ENCODE measurements at places on chromosomes 5 and 9.

DNA sequence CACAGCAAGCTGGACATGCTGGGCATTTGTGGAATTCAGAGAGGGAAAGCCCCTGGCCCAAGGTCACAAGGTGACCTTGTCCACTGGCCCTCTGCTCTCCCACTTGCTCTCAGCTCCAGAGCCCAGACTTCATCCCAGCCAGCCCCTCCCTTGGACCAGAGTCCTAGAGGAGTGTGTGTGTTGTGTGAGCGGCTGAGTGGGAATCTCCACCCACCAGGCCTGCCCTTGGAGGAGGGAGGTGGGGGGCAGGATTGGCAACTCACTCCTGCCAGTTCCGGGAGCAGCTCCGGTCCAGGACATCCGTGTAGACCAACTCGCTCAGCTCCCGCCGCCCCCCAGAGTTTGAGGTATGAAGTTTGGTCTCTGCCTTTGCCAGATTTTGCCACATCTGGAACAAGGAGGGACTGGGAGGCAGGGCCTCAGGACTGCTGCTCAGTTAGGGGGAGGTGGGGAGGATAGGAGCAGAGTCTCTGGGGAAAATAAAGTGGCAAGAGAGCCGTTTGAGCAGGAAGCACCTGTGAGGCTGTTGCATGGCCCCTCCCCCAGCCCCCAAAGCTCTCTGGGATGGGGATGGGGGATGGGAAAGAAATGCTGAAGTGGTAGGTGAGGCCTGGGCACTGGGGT lies 1.4 kb downstream of the MZB1 start:
- DNase-seq, result no peak

GRCh38 chr5:137372773-137373160 lies 126.4 kb downstream of the SPOCK1 start:
- no peak for DNase-seq

DNA sequence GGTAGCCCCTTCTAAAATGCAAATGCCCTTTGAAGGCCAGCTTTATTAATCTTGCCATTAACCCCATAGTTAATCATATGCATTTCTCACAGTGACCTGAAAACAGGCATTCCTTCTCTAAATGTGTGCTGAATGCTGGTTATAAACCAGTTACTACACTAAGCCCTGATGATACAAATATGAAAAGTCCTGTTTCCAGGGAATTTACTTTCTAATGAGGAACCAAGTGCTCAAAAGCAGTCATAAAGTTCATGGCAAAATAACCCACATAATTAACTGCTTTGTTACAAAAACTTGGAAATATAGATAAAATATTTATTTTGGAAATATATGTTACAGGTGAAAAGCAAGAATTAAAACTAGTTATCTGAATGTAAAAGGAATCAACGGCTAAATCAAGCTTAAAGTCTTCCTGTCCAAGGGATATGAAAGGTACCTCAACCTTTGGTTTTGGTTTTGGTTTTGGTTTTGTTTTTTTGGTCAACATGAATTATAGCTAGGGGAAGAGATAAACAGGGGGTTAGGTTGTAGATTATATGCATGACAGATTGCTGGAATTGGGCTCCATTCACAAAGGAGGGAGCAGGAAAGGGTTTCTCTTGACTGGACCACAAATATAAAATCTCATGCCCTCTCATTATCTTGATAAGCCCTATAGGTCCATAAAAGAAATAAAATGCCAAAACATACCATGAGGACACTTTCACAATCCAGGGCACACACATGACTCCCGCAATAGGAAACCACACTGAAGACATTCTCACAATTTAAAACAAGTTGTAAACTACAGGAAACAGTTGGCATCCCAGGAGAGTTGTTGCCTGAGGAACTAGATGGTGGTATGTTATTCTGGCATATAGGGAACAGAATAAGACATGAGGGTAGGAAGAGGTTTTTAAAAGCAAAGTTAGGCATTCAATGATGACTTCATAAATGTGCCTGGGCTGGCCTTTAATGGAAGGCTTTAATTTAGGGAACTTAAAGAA lies 46.7 kb upstream of the MACIR start:
- DNase-seq, result no peak

- DNase-seq, result no peak
Measured at GRCh38 chr5:93246090-93246855, 334.7 kb downstream of the NR2F1-AS1 start.

GRCh38 chr5:73564018-73564417 lies 1.4 kb downstream of the ANKRA2 start:
- no peak for DNase-seq

DNA sequence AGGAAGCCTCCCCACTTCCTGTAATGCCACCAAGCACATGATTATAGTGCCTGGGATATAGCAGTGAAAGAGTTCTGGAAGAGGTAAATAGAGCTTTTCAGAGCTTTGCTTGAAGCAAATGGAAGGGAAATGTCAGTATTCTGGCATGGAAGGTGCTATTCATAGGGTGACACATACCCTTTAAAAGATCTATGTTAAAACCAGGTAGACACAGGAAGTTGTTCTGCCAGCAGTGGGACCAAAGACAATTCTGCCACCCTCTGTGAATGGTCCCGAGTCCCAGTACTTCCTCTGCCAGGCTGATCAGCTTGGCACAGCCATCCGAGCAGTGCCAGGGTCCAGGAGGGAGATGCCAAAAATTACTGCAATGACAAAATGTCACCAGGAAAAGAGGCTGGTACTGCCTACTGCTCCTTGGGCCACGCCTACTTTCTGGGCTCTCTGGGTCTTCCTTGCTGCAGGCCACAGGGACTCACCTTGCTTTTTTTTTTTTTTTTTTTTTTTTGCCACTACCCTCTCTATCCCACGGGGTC lies 26.7 kb downstream of the GARNL3 start:
- no peak for DNase-seq

DNA sequence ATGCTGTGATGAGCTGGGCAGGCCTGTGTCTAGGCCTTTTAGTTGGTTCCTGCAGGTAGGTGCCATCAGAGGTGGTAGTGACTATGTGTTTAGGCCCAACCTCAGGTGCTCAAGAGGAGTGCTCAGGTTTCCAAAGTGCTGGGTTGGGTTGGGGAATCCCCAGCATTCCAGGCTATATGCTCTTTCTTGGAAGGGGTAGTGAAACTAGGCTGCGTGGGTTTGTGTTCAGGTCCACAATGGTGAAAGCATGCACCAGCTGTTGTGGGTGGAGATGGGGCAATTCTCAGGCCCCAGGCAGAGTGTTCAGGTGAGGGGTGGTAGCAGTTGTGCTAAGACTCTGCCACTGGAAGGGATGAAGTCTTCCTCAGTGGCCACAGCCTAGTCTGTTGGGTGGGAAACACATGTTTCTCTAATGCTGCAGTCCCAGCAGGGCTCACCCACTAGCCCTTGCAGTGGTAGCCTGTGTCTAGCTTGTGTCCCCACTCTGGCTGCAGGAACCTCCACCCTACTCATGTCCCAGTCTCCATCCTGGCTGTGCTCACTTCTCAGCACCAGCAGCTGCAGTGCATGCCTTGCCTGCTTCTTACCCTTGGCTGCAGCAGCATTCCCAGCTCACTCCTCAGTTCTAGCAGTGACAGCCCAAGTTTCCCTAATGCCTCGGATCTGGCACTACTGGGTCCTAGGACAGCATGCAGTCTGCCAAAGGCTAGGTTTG lies 78.9 kb downstream of the FAM170A start:
- no peak for DNase-seq

DNA sequence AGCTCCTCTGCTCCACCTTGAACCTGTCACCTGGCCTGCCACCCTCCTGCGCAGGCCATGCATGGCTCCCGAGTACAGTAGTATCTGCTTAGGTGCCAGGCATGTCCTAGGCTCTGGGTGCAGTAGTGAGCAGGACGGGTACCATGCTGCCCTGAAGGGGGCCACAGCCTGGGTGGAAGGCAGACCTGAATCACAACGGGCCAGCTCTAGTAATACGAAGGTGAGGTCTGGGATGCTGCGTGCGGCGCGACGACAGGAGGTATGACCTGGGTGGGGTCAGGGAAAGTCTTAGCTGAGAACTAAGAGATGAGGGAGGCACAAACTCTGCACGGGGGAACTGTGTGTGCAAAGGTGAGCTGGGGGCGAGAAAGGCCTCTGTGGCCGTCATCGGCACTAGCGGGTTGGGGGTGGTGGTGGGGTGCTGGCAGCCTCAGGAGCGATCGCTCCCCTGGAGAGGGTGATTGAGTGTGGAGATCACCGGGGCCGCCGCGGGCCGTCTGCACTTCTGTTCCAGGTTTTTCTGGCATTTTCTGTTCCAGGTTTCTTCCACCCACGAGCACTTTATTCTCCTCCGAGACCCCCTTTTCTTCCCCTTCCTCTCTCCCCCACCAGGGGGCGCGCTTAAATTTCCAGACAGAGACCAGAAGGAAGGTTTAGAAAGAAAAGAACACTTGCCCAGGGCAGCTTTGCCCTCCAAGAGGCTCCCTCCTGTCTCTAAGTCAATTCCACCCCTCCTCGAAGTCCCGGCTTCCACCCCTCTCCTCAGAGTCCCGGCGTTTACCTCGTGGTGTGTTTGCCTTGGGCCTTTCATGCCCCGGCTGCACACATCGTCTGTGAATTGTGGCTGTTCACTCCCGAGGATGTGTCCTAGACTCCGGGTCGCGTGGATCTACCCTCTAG lies 15.1 kb downstream of the PDLIM4 start:
- no peak for DNase-seq

DNA sequence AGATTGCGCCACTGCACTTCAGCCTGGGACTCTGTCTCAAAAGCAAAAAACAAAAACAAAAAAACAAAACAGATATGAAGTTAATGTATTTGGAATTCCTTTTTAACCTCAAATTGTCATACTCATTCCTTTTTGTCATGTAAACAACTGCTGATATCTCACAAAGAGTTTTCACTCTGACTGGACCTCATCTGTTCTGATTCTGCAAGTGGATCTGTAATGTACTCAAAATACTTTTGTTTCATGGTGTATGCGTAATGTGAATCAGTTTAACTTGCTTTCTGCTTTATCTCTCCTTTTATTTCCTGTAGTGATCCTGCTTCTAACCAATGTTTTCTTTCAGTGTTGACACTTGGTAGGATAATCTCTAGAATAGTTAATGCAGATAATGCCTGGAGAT lies 106.7 kb downstream of the FOCAD start:
- no peak for DNase-seq

DNA sequence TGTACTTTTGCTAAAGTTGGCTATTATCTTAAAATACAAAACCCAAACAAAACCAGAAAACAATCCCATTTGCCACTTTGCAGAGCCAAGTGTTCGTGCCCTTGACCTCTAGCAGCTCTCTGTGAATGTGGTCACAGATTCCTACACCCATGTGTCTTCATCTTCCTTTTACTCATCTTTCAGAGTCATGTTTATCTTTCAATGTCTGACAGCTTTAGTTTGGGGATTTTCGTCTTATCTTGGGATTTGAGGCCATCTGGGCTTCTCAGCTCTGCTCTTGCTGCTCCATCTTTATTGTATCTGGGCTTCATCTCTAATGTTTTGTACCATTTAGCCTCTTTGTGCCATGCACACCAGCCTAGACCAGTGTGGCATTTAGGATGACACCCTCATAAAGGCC lies 81.0 kb downstream of the DAPK1 start:
- DNase-seq, result no peak

DNA sequence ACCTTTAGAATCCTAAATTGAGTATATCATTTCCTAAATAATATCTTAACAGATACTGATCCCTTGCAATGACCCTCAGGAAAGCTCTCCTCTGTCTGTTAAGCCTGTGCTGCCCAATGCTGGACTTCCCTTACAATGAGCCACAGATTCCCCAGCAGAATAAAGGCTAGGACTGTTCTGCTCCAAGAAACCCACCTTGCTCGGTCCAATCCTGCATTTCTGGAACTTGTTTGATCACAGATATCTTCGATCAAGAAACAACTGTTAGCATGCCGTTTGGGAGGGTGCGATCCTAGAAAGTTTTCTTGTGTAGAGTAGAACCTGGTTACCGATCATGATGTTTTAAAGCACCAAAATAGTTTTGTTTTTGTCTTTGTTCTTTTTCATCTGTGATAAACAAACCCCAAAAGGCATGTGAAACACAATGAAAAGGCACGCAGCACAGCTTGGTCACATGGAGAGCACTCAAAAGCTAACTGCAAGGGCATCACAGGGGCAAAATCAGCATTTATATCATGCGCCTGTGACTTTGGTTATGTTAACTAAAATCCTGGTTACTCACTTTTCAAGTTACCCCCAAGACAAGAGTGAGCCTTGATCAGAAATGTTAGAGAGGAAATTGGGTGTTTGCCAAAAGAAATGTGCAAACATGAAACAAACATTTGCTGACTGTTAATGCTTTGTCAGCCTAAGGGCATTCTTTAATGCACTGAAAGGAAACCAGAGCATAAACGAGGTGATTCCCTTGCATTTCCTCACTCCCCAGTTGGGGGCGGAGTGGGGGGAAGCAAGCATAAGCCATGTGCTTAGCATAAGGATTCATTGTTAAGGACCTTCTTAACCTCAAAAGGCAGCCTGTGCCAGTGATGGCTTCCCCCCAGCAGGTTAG lies 61.9 kb upstream of the ADAMTS16 start:
- DNase-seq, result no peak

GRCh38 chr5:62093976-62094375 lies 212.0 kb upstream of the KIF2A start:
- no peak for DNase-seq

GRCh38 chr5:177325868-177326381 lies 14.2 kb upstream of the MXD3 start:
- no peak for DNase-seq

DNA sequence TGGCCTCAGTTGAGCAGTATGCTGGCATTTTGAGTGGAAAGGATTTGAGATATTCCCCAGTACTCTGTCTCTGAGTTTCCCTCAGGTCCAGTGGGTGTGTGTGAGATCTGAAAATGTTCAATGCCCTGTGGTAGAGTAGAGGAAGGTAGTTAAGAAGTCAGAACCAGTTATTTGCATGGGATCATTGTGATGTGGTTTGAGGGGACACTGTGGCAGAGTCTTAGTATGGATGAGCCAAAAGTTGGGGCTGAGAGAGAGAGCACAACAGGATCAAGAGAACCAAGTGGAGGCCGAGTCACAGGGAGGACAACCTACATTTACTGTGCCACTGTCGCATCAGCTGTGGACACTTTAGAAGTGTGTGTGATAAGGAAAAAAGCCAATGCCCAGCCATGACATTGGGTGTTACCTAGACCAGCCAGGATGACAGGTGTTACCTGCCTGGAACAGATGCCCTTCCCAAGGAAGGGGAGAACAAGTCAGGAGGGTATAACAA lies 128.9 kb upstream of the IL12B start:
- no peak for DNase-seq

GRCh38 chr5:133261993-133262392 lies 210.2 kb downstream of the HSPA4 start:
- no peak for DNase-seq

DNA sequence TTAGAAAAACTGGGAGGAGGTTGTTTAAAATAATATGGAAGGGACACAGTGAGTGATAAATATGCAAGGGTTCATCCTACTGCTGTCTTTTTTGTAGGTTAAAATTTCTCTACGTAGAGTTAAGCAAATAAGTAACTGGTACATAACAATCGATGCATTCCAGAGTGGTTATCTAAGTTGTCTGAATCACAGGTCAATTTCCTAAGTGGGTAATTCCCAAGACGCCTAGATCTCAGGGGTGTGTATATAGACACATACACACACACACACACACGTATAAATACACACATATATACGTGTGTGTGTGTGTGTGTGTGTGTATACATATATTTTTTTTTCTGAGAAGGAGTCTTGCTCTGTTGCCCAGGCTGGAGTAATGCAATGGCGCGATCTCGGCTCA lies 22.3 kb downstream of the CAAP1 start:
- no peak for DNase-seq
